ENCODE measurements at places on chromosomes 12 and 14.

GRCh38 chr14:32230695-32231280 is 27.7 kb upstream of the RNU6-8 start:
- DNase-seq = no peak

DNA sequence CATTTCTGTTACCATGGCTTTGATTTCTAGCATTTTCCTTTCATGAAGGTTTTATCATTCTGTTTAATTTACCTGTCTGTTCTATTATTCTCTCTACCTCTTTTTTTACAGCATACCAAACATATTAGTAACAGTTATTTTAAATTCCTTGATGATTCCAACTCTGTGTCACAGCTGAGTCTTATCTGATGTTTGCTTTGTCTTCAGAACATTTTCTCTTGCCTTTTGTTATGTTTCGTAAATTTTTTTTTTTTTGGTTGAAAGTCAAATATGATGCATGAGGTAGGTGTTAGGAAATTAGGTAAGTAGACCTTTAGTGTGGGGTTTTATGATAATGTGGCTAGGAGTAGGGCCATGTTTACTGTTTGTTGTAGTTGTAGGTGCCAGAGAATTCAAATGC is 496.4 kb downstream of the FOXG1 start:
- DNase-seq = no peak

DNA sequence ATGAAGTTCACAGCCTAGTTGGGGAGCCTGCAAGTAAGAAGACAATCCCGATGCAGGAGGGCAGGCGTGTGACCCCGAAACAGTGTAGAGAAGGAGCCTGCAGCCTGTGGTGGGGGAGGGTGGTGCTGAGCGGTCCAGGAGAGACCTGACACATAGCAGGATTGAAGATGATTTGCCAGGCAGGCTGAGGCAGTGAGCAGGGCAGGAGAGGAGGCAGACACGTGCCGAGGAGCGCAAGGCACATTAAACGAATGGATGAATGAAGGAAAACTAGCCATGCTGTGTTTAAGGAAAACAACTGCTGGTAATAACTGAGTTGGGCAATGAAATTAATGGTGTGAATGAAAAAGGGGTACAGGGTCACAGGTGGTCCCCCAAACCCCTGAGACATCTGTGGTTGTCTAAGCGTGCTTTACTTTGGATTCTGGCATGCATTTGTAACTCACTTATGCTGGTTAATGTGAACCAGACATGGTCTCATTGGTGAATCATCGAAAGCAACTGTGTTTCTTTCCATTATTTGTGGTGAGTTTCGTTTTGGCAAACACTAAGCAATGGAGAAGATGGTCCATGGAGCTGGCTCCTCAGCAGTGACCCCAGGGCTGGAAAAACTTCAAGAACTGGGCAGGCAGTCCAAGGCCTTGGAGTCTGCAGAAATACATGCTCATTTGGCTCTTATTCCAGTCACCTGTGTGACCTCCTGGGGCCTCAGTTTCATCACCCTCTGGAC is 96.9 kb upstream of the EVL start:
- DNase-seq = no peak

- no peak for DNase-seq
Measured at GRCh38 chr14:90795744-90796143, 20.5 kb downstream of the TTC7B start.

DNA sequence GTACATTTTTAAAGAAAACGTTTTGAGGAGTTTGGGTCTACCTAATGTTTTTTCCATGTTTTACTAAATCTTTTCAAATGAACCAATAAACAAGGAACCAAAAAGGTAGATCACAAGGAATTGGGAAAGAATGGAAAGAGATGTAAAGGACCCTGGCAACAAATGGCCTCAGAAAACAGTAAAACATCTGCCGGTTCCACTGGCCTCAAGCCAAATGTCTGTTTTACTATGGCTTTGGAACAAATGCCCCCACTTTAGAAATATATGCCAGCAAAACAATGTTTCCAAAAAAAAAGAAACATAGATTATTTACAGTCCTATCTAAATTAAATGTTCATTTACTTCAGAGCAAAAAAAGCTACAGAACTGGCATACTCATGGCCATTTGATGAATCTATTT is 3.0 kb downstream of the TRMT5 start:
- DNase-seq = no peak

DNA sequence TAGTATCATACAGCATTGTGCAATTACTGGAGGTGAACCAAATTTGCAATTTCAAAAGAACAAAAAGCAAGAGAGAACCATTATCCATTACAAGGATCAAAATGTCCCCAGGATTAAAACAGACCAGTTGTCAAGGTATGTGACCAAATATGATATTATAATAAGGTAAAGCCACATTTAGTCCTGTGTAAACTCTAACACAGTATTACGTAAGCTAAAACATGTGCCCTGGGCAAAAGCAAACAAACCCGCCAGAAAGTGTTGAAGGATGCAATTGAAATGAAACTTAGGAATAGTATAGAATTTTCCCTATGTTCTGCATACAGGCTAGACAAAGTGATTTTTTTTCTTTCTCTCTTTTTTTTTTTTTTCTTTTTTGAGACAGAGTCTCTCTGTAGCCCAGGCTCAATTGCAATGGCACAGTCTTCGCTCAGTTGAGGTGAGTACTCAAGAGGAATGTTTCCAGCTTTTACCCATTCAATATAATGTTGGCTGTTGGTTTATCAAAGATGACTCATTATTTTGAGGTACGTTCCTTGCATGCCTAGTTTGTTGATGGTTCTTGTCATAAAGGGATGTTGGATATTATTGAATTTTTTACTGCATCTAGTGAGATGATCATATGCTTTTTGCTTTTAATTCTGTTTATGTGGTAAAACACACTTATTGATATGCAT is 137.1 kb upstream of the FOXG1 start:
- no peak for DNase-seq

- peak; percentile 88 for DNase-seq
Measured at GRCh38 chr12:103241184-103241583, 254.6 kb downstream of the C12orf42 start.

DNA sequence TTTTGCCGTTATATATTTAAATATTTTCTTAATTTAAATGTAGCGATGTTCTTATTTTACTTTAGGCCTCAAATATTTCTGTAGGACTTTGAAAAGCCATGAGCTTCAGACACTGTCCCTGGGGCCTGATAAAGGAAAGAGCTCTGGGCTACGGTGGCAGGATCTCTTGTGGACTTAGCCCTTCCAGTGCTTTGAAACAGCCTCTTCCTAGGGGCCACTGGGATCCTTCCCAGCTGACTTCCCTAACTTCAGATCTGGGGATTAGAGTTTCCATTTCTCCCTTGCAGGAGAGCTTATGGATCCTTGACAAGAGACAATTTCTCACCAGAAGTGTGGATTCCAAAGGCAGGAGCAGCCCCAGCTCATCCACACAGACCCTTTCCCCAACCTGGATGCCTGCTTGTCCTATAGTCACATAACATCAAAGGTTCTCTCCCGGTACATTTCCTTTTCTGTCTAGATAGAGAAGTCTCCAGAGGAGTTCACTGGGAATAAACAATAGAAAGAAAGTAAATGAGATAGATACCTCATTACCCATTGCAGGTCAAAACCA is 221.4 kb downstream of the TTC6 start:
- no peak for DNase-seq

GRCh38 chr12:6316921-6317692 is 6.6 kb downstream of the PLEKHG6 start:
- DNase-seq = no peak

DNA sequence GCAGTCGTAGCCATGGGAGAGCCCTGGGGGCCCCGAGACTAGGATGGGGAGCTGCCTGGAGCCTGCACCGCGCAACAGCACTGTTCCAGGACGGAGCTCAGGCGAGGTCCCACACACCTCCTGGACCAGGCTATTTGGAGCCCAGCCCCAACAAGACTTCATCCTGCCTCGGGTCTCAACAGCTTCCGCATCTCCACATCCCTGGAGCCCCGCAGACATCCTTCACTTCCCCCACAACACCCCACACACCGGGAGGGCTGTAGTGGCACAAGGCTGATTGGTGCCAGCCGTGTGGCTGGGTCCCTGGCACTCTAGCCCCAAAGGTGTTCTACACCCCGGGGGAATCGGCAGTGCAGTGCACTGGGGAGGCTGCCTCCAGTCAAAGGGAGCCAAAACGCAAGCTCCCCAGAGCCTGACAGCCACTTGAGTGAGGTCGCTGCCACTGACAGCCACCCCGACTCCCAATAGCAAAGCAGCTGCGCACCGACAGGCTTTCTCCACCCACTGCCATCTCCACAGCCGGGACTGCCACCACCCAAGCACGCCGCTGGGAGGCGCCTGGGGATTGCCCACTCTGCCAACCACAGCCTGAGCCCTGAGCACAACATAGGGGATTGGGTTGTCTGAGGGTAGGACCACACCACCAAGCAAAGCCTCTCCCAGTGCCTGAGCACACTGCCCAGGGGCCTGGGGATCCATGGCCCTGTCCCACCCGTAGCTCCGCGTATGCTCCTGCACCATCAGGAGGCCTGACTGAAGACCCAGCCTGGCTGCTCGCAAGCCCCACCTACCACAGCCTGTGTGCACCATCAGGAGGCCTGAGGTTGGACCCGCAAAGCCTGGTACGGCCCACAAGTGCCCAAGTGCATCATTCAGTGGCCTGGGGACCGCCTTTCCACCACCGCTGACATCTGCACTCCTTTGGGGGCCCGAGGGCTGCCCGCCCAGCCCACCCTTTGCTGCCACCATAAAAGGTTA is 13.2 kb upstream of the KLRF1 start:
- DNase-seq = no peak

Data from NCI-H1930 (cell line).